Stimulated activated CD4-positive, alpha-beta T cell treated with anti-CD3 and anti-CD28 coated beads, Interleukin-12 subunit alpha, Interleukin-12 subunit beta, amount 100 ng/mL, for 4 hours (primary cell): ENCODE measurements at places on chromosomes 5 and 9.
A peak's percentile ranks its signal among the peaks of the same experiment; 100 is the strongest.

DNA sequence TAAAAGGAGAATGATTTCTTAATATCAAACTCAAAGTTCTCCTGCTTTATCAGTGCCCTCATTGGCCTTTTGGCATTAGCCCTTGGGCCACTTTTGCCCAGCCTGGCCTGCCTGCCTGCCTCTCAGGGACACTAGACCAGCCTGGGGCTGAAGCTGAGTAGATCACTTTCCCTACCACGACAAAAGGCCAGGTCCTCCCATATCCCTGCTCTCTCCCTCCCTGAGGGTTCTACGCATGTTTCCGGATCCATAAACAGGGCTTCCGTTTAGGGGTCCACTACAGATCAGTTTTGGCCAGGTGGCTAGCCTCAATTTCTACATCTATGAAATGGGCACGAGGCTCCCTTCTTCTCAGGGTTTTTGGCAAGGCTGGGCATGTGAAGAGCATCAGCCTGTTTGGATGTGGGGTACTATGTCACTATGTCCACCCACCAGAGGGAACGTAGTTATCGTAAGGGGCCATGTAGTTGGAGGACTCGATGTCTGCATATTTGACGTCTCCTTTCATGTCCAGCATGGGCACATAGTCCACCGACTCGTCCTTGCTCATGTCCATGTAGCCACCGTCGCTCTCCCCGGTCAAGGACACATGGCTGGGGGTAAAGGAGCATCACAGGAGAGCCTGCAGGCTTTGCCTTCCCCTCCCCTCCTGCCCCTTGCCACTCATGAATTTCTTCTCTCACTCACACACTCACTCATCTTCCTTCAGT, 34.0 kb downstream of the PDGFRB start:
- DNase-seq, result no peak

DNA sequence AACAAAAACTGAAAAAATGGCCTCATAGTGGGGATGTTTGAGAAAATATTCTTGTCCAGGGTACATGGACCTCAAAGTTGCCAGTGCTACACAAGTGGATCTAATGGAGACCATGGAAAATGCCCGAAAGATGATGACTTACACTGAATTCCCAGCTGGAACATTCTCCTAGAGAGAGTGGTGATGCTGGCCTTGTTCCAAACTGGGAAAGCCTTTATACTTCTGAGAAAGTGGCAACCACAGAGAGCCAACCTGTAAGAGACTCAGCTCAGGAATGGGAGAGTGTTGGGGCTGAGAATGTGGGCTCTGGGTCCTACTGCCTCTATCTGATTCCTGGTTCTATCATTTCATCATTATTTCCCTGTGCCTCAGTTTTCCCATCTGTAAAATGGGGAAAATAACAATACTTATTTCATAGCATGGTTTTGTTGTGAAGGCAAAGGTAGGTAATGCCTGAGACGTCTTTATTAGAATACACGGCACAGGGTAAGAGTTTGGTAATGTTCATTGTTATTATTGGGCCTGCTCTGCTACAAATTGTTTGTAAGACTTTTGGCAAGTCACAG, 229.0 kb upstream of the PANK3 start:
- no peak for DNase-seq

DNA sequence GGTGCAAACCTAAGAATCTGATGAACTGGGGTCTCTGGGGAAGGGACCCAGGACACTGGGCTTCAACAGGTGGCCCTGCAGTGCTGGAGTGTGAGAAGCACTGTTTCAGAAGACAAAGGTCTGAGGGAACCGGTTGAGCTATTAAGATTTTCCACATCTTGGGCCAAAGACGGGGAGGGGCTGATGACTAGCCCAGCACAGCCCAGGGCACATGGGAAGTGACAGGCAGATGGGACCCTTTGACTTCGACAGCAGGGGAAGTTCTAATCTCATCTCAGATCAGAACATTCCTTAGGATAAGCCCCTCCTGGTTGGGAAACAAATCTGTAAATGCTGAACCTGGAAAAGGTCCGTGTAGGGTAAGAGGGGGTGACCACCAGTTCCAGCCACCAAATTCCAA, 67.4 kb downstream of the RAPGEF1 start:
- DNase-seq, result no peak

DNA sequence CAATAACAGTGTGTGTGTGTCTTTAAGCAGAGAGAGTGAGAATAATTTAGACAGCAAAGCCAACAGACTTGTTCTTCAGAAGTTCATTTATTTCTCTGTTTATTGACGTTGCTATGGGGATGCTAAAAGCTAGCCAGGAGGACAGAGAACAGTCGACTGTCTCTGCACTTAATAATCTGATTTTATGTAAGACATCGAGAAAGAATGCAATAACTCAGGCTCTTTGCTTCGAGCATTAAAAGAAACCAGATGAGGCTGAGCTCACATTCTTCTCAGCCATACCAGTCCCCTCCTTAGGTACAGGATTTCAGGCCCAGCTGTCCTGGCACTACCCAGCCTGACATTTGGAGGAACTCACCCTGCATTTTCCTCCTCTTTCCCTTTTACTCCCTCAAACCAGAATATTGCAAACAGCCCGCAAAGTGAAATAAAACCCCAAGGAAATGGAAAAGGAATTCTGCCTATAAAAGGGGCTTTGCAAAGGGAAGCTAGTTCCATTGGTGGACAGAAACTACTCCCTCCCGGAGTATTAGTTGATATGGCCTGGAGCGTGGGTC, 44.5 kb upstream of the DPYSL3 start:
- no peak for DNase-seq

- no peak for DNase-seq
These were observed 26.9 kb downstream of the KLF4 start for GRCh38 chr9:107462691-107463090.

- no peak for DNase-seq
These were observed 192.1 kb upstream of the CLINT1 start for GRCh38 chr5:158051036-158051435.

GRCh38 chr9:80843028-80843427, 846.3 kb downstream of the TLE1 start:
- no peak for DNase-seq

DNA sequence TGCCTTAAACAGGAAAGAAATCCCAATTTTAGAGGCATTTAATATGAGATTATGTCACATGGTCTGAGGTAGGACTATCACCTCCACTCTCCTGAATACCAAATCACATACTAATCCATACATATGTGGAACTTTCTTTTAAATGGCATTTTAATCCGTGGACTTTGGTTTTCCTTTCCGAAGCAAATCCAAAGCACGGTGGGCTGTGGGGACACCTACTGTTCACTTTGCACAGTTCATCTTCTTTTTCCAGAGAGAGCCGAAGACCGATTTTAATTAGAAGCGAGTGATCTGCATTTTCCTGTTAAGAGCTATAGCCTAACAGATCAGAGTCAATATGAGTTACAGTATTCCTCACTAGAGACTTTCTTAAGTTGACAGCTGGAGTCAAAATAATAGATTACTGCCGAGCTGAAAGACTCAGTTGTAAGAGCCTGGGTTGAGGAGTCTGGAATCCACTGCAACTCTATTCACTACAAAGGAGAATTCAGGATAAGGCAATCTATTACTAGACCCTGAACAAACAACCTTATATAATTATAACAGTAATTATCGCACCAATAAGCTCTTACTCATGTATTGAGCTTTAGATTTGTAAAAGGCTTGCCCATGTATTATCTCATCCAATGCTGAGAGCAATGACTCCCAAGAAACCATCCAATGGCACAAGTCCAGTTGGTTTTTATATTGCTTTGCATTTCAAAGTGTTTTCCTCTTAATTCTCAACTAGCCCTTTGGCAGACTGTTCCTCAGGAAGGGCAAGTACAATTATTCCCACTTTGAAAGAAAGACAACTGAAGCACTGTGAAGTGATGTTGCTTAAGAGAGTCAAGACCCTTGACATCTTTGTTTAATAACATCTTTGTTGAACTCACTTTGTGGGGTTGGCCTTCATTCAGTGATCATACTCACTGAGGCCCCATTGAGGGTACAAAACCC, 144.7 kb downstream of the TRPM6 start:
- no peak for DNase-seq

- no peak for DNase-seq
These were observed 265.5 kb upstream of the ADRA1B start for GRCh38 chr5:159650803-159651202.

GRCh38 chr9:127588740-127589506, 23.2 kb upstream of the STXBP1 start:
- DNase-seq, result no peak

- DNase-seq, result no peak
These were observed 141.9 kb downstream of the SSBP2 start for GRCh38 chr5:81608976-81609375.

DNA sequence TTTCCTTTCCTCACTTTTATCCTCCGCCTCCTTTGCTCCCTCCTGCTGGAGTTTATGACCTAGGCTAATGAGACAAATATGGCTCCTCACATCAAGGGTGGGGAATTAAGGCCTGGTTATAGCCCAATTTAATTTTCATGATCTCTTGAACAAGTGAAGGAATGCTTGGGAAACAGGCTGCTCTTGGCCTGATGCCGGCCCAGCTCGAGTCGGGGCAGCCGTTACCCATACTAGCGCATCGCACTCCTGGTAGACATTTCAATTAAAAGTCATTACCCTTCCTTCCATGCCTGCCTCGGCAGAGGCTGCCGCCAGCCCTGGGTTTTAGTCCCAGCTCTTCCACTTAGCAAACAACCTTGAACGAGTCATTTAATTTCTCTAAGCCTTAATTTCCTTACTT, 425.7 kb downstream of the TMEM38B start:
- DNase-seq, result no peak

GRCh38 chr9:70578720-70579119, 164.3 kb upstream of the KLF9 start:
- no peak for DNase-seq

DNA sequence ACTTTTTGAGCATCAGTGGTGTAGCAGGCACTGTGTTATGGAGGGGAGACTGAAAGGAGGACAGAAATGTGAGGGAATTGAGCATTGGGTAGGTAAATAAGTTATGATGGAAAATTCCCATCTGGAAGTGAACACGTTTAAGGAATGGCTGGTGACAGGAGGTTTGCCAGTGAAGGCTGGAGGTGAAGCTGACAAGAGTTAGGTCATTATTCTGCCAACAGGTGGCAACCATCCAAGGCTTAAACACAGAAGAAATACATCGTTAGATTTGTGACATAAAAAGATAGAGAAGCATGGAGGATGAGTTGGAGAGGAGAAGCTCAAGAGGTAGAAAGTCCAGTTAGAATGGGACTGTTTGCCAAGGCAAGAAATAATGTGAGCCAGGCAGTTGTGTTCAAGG, 455.3 kb upstream of the SGCD start:
- no peak for DNase-seq

- no peak for DNase-seq
These were observed 9.0 kb upstream of the PAPPA start for GRCh38 chr9:116144555-116144954.

DNA sequence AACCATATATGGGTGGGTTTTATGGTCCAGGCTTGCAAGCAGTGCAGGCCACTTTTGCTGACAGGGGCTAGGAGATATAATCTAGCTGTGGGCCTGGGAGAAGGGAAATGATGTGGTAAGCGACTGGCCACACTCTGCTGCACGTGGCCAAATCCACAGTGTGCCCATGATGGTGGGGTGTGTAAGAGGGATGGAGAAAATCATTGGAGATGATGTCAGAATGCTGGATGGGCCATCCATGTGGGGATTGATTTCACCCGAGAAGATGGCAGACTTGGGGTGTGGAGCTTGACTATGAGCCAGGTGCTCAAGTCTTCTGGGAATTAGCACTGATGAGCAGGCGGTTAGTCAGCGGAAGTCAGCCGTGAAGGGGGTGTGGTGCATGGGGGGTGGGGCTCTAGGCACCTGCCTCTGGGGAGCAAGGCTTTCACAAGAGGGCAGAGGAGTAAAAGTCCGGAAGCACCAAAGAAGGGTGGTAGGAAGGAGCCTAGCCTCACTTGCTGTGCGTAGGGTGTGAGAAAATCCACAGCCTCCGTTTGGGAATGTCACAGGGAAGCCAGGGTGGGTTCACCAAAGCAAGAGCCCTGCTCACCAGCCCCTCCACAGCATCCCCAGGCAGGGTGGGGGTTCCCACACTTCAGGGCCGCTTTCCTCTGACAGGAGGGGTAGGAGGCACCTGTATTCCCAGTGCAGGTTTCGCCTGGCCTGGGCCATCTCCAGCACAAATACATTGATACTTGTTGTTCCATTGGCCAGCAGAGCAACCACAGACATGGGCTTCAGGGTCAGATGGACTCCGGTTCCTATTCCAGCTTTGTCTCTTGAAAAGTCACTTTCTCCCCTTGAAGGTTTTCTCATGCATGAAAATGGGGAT, 44.5 kb upstream of the ANGPTL2 start:
- DNase-seq, result no peak

DNA sequence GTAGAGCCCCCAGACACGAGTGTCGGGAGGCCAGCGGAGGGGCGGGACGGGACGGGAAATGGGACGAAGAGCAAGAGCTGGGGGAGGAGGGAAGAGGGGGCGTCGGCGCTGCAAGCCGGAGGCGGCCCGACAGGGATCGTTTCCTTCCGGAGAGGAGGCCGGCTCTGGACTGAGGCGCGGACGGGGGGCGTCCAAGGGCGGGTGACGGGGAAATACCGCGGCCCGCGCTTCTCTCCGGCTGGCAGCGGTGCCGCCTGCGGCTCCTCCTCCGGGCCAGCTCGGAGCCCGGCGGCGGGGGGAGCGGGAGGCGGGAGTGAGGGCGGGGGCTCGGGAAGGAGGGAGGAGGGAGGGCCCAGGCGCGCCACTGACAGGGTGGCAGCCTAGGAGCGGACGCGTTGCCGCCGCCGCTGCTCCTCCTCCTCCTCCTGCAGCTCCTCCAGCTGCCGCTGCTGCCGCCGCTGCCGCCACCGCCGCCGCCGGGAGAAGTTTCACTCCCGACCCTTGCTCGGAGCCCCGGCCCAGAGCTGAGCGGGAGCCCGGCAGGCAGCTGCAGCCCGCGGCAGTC, at the start of gene CHSY3:
CHSY3 (plus strand) TSS at position 364 of the 565 bp plus-strand sequence.
- DNase-seq, result peak; percentile 37

DNA sequence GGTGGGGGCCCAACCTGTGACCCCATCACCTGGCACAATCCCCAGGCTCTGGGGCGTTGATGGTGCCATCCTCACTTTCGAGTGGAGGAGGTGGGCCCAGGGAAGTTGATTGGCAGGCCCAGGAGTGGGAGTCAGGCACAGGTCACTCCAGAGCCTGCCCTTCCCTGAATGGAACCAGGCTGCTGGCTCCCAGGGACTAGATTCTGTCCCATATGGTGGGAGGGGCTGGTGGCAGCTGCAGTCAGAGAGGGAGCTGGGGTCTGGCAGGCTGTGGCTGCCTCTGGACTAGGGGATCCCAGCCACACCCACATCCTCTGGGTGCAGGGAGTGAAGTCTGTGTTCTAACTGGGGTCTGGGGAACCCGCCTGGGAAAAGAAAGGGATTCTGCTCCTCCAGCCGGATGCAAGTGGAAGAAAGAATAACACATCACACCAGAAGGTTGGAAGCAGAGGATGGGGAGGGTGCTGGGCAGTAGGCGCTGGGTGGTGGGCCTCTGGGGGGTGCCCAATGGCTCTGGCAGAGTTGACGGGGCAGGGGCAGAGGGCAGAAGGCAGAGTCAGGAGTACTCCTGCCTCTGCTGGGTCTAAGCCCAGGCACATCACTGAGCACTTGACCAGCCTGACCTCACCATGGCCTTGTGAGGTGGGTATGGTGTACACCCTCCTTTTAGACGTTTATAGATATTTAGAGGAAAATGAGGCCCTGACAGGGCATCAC, 25.8 kb downstream of the CEL start:
- no peak for DNase-seq
